Stimulated activated naive CD8-positive, alpha-beta T cell treated with anti-CD3 and anti-CD28 coated beads, Interleukin-15, Interleukin-2, amounts not matched to agents 100 U/mL and 50 U/mL, for 24 hours (primary cell): ENCODE measurements at places on chromosomes 3 and 15.
A peak's percentile ranks its signal among the peaks of the same experiment; 100 is the strongest.

- no peak for DNase-seq
Observed at GRCh38 chr3:113156816-113157333, 54.5 kb upstream of the BOC start.

DNA sequence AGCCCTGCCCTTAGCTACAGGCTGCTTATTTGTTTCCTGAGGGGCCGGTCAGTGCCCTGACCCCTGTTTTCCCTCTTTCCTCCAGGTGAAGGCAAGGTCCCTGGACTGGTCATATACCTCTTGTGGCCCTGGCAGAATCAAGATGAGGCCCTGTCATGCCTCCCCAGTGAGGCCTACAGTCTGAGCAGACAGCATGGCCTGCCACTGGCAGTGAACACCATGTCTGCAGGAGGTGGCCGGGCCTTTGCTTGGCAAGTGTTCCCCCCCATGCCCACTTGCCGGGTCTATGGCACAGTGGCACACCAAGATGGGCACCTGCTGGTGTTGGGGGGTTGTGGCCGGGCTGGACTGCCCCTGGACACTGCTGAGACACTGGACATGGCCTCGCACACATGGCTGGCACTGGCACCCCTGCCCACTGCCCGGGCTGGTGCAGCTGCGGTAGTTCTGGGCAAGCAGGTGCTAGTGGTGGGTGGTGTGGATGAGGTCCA lies 1.2 kb downstream of the KLHDC8B start:
- no peak for DNase-seq

GRCh38 chr3:146199762-146200161 lies 38.8 kb upstream of the PLOD2 start:
- DNase-seq, result no peak

GRCh38 chr3:71281280-71281679 lies 302.2 kb downstream of the FOXP1 start:
- no peak for DNase-seq

GRCh38 chr15:59590027-59590426 lies 21.6 kb upstream of the GCNT3 start:
- no peak for DNase-seq

DNA sequence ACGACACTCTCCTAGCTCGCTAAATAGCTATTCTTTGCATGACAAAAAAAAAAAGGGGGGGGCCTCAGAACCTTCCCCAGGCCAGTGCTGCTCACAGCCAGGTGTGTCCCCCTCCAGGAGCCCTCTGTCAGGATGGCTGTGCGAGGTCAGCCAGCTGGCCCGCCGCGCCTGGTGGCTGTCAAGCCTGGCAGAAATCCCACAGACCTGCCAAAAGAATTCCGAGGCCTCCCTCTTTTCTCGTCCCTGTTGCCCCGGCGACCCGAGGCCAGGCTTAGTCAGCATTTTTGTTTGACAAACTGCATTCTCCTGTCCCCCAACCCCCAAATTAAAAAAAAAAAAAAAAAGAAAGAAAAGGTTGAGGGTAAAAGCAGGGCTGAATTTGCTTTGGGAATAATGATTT lies 61.9 kb downstream of the TM4SF4 start:
- DNase-seq, result no peak

- no peak for DNase-seq
Observed at GRCh38 chr3:139286241-139286640, 57.6 kb upstream of the MRPS22 start.

GRCh38 chr3:147614210-147614609 lies 205.0 kb downstream of the ZIC1 start:
- no peak for DNase-seq

DNA sequence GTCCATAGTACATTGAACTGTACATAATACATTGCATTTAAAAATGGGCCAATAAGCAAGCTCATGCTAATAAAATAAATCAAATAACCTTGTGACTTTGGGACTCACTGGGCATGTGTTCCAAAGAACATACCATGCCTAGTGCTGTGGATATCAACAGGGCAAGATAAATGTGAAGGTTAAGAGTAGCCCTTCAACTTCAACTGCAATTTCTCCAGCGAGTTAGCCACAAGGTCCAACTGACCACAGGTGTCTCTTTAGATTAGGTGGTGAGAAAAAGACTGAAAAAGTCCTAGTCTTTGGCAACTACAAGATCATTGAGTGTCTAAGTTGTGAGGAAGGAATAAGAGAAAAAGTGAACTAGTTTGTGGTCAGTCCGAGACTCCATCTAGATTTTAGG lies 78.3 kb upstream of the ATP11B start:
- no peak for DNase-seq

DNA sequence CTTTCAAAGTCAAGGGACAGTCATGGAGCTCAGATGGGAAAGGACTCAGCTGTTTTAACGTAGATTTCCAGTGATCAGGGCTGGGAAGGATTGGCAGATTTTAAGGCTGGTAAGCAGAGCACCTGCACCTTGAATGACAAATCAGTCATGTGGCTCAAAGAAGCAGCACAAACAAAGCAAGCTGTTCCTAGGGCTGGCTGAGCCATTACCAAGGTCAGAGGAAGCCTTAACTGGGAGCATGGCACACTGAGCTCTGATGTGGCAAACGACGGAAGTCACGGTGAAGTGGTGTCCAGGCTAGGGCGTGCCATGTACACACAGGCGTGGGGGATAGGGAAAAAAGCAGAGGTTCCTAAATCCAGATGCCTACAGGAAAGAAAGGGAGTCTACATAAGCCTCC lies 84.6 kb upstream of the PFN2 start:
- DNase-seq, result no peak

- peak; percentile 67 for DNase-seq
Observed at GRCh38 chr15:52256366-52256765, 39.2 kb downstream of the MYO5C start.

GRCh38 chr15:71443538-71443937 lies 328.3 kb downstream of the THSD4 start:
- DNase-seq, result peak; percentile 52

GRCh38 chr3:15361494-15362214 lies 29.3 kb upstream of the SH3BP5 start:
- peak; percentile 63 for DNase-seq

DNA sequence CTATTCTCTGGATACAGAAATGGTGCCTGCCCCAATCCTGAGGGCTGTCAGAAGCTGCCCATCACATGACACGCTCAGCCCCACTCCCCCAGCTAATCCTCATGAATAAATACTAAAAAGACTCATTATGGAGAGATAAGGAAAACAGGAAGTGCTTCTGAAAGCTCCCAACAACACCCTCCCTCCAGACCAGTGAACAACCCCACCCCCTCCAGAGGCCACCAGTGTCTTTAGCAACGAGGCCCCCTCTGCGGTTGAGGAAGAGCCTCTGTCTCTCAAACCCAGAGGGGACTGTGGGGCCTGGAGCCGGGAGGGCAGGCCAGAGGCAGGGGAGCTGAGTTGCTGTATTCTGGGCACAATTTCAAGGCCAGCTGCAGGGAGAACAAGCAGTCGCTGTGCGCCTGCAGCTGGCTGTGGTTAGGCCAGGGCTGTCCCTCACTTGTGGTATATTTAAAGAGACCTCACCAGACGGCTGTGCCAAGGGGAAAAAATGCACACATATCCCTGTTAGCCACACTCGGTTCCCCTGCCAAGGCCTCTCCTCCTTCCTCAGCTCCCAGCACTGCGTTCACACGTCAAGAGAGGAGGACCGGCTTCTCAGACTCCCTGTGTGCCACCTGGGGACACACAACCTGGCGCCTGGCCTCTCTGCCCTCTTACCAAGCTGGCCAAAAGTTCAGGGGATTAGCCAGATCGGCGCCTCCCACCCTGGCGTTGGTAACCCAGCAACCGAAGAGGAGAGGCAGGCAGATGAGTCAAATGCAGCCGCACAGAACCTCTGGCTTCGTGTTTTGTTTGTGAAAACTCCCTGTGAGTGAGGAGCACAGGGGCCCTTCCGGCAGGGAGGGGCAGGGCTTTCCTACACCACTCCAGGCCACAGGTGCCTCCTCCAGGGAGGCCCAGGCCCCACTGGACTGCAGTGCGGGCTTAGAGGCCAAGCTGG lies 101.2 kb upstream of the ETV5 start:
- DNase-seq, result peak; percentile 23

DNA sequence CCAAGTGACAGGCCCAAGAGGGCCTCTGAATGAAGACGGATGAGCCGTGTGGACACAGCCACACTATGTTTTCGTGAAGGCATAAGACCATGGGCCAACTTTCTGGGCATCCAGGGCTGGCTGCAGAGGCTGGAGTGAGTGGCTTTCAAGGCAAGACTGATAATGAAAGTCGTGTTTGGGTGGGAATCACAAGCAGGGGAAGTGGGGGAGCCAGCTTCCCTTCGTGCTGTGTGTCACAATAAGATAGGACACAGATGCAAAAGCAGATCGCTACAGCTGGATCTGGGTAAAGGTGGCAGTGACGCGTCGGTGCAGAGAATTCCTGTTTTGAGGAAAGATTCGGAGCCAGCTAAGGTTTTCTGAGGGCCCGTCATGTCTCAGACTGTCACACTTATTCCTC lies 309.8 kb upstream of the CTDSPL start:
- no peak for DNase-seq

GRCh38 chr3:126179825-126180476 lies 435 bp downstream of the ALDH1L1 start:
- no peak for DNase-seq

DNA sequence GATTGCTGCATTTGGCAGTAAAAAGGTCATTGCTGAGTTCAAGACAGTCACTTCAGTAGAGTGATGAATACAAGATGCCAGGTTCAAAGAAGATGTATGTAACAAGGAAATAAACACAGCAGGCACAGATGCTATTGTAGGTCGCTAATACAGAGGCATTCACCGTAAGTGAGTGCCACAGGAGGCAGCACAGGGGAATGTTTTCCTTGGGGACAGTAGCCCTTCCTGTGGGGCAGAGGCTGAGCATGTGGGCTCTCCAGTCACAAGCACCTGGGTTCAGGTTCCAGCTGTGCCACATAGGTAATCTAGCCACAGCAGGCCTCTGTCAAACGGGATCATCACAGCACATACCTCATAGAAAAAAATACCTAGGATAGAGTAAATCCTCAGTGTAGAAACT lies 86.3 kb downstream of the RSL24D1 start:
- no peak for DNase-seq

- DNase-seq, result peak; percentile 20
Observed at GRCh38 chr3:126085841-126086240, 1.9 kb upstream of the SLC41A3 start.

DNA sequence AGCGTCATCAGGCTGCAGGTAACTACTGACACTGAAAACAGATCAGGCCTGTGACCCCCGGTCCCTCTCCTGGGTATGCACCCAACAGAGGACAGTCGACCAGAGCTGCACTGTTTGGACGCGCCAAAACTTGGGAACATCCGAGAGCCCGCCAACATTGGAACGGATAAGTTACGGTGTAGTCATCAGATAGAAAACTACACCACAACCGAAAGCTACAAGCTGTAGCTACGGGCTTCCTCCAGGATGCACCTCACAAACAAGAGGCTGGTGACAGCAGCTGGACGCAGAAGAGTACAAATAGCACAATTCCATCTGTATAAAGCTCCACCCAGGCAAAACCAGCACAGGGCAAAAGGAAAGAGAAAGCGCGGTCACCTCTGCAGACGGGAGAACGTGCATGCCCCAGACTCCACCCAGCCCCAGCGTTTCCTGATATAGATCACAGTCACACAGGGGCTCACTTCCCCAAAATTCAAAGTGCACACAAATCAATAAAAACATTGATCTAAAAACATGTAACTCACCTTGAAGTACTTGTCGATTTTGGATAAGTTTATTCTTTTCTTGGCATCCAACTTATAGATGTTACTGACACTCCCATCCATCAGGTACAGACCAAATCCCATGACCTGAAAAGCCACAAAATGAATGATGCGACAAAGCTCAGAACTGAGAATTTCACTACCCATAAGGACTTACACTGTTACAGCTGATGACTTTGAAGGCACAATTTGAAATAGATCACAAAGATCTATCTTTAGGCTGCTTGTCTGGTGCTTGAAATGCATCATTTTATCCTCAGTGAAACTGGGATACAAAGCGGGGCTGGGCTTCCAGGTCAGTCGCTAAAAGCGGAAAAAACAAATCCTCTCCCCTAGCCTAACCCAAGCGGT lies 43.3 kb downstream of the CYFIP1 start:
- no peak for DNase-seq

GRCh38 chr3:39977058-39977794 lies 167.8 kb downstream of the MYRIP start:
- DNase-seq, result no peak

- DNase-seq, result no peak
Observed at GRCh38 chr3:158093526-158093925, 12.7 kb downstream of the SHOX2 start.

GRCh38 chr3:187027531-187028278 lies 97.4 kb downstream of the ST6GAL1 start:
- no peak for DNase-seq

DNA sequence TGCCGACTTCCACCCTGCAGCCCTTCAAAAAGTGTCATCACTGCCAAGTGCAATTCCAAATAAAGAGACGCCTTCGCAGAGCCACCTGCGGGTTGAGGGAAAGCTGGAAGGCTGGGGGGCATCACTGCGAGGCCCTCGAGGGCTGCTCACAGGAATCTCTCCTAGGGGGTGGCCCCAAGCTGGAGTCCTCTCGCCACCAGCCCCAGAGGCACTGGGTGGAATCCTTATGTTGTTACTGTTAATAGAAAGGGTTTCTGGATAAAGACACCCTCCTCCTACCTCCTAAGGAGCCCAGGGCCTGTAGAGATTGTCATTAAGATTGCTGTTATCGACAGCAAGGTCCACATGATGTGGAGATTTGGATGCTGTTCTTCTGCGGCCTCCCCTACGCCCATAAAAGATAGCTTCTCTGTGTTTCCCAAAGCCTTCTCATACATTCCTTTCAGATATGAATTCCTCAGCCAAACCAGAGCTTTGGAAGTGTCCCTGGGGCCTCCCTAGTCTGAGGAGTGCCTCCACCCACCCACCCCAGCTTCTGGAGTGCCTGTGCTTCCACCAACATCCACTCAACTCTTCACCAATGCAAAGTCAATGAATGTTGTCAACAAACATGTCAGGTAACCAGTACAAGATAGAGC lies 512.7 kb downstream of the SHQ1 start:
- no peak for DNase-seq

- no peak for DNase-seq
Observed at GRCh38 chr3:14458434-14459275, 56.2 kb downstream of the SLC6A6 start.
